ENCODE measurements at places on chromosomes 7 and 10.
A peak's percentile ranks its signal among the peaks of the same experiment; 100 is the strongest.

GRCh38 chr7:6106140-6106904, 75.1 kb downstream of the ANKRD61 start:
- peak; percentile 60 for DNase-seq

DNA sequence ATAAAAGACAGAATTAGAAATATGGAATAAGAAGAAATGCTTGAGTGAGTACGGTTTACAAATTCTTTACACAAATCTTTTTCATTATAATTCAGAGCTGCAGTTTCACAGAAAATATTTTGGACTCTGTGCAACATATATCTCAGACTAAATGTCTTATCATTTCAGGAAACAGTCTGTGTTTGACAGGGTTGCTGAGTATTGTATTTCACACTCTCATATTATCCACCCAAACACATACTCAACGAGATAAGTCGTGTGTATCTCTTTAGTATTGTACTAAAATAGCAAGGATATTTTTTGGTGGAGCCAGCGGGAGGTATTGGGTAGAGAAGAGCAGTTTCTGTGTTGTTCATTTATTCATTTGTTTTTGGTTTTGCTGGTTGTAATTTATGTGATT, 39.0 kb upstream of the SLC39A12 start:
- DNase-seq: peak; percentile 66

DNA sequence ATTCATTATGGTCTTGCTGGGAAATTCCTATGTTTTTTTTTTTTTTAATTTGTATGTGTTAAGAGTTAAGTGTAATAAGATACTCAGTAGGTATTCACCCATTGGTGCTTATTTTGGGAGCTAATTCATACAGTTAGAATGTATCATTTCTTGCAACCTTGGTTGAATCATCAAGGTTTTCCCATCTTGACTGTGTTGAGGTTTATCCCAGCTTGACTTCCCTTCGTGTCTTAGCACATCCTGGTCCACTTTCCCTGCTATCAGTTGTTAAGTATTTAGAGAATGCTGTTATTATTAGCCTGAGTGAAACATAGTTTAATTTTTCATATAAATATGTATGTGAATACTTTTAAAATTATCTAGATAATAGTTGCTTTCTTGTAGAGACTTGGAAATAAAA, 20.8 kb downstream of the RALA start:
- DNase-seq: peak; percentile 72

DNA sequence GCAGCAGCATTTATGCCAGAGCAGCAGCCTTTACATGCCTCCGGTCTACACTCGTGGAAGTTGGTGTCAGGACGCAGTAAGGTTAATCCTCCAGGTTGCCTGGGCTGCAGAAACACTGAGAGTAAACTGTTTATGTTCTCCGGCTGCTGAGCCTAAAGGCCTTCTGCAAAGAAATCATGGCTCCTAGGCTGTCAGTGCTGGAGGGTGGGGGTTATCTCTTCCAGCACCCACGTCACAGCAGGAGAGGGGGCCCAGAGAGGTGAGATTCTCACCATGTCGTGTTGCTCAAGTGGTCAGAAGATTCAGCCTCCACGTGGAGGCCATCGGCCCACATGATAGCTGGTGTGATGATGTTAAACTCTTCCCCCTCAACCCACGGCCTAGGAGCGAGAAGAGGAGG, 41.2 kb downstream of the COL13A1 start:
- no peak for DNase-seq

- DNase-seq: no peak
These were observed 56.0 kb upstream of the ST8SIA6 start for GRCh38 chr10:17510242-17510908.

DNA sequence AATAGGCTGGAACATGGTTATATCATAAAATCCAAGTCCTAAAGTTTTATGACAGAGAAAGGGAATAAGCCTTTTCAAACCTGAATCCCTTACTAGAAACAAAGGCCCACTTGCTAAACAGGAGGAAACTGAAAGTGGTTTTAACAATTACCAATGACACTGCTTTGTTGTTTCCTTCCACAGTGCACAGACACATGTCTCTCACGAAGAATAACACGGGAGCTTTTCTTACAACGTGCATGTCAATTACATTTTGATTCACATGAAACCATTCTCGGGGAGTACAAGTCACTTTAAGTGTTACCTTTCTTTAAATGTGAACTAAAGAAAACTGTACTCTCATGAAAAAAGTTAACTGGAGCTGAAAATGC, 1.4 kb downstream of the MRPS33 start:
- no peak for DNase-seq

- no peak for DNase-seq
These were observed 241.5 kb downstream of the AUTS2 start for GRCh38 chr7:69839782-69840181.

- no peak for DNase-seq
These were observed 28.6 kb downstream of the HECW1 start for GRCh38 chr7:43141091-43141490.

- DNase-seq: peak; percentile 46
These were observed 55.9 kb downstream of the FAM241B start for GRCh38 chr10:69685802-69686585.

GRCh38 chr10:43393606-43394360, 15.2 kb downstream of the HNRNPF start:
- DNase-seq: no peak

DNA sequence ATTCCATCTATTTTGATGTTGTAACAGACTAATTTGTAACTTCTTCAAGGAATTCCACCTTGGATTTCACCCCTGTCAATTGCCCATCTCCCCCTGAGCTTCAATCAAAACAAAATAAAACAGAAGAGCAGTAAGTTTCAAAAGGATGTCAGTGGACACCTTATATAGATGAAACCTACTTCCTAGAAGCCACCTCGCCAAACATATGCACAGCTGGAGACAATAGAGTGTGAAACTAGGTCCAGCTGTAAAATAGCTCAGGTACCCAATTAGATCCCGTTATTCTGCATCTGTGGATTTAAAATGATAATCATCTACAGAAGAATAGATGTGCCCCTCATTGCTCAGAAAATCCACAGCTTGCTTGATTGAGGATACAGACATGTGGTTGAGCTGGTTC, 598.6 kb downstream of the SH2D4B start:
- DNase-seq: no peak

GRCh38 chr7:136133551-136133950, 156.4 kb upstream of the MTPN start:
- DNase-seq: peak; percentile 24

- DNase-seq: peak; percentile 15
These were observed 31.3 kb upstream of the CXCL12 start for GRCh38 chr10:44416021-44416771.

GRCh38 chr7:122846591-122846990, 39.7 kb downstream of the CADPS2 start:
- DNase-seq: no peak

- DNase-seq: no peak
These were observed 72.7 kb upstream of the SEC61G start for GRCh38 chr7:54831644-54832095.

DNA sequence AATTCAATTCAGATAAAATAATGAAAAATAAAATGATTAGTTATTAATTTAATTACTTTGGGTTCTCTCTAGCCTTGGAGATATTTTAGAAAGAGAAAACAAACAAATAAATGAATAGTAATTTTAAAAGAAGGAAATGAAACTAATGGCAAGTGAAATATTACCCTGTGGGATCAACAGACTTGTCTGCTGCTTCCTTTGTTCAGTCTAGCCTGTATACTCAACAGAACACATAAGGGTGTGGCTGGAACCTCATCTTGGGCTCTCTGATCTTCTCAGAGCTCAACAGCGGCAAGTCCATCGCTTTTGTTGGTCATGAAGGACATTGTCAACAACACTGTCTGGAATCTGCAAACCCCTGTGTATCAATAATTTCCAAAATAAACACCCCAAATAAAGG, 904.9 kb downstream of the IPMK start:
- DNase-seq: no peak

- DNase-seq: no peak
These were observed 78.7 kb downstream of the ADARB2 start for GRCh38 chr10:1658658-1659057.

DNA sequence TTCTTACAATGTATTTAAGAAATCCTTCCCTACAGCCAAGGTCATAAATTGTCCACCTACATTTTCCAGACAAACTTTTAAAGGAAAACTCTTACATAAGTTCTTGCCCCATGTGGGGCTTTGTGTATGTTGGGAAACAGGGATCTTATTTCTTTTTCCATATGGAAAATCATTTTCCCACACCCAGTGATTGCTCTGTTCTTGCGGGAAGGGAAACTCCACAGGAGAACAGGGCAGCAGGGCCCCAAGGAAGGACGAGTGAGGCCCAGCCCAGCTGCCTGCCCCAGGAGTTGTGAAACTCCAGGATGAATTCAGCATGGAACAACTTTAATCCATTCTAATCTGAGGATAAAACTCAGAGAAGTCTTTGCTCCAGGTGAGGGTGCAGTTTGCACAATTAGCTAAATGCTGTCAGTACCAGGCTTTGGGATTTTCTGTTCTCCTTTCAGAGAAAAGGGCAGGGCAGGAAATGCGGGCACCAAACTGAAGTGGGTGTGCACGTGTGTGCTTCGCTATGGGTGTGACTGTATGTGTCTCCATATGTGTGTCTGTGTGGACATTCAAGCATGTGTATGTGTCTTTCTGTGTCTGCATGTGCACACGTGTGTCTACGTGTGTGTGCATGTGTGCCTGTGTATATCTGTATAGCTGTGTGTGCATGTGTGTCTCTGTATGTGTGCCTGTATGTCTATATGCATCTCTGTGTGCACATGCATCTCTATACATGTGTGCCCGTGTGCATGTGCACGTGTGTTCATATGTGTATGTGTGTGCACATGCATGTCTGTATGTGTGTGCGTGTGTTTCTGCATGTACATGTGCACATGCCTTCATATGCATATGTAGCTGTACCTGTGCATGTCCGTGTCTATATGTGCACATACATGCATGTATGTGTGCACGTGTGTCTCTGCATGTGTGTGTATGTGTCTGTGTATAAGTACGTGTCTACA, 102.0 kb upstream of the FAM20C start:
- DNase-seq: peak; percentile 82

GRCh38 chr10:129085811-129086210, 381.2 kb upstream of the MGMT start:
- DNase-seq: peak; percentile 63

DNA sequence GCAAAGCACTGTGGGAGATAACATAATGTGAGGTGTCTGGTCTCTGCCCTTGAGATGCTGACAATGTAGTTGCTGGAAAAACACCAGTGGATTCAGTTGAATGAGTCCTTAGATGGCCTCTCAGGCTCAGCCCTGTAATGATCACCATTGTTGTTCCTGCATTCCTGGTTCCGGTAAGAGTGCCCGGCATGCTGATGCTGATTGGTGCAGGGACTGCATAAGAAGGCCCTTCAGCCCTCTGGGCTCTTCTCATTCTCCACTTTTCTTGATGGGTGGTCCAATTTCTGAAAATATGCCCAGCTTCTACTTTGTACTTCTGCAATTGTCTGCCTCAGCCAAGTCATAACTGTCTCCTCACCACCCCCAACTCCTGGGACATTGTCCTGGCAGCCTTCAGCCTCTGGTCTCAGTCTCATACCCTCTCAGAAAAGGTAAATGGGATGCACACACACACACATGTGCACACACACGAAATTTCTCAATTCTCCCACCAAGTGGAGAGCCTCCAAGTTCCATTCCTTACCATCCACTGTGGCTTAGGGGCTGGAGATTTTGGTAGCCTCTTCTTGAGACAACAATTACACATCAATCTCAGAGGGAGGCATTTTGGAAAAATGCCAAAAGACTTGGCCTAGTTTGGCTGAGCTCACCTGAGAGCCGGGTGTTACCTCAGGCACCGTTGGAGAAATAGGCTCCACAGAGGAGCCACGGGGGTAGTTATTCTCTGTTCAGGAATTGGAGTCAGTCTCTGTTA, 314.9 kb downstream of the RPS24 start:
- DNase-seq: no peak

DNA sequence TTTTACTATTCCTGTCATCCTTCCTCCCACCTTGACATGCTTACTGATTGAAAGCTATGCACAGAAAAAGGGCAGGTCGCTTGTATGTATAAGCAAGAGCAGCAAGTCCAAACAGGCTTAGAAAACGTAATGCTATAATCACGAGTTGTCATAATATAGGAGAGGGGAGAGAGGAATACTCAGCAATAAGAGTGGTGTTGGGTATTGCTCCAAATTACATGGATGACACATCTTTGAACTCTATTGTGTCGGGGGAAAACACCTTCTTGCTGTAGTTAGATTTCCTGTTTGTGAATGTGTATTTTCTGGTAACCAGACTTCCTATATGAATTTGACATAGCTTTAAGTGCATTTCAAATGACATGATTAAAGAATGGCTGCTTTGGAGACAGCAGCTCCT, 7.5 kb downstream of the MET start:
- DNase-seq: no peak

GRCh38 chr7:137998250-137998649, 3.6 kb downstream of the CREB3L2 start:
- peak; percentile 14 for DNase-seq

GRCh38 chr10:43084812-43085211, 7.9 kb downstream of the RET start:
- no peak for DNase-seq

DNA sequence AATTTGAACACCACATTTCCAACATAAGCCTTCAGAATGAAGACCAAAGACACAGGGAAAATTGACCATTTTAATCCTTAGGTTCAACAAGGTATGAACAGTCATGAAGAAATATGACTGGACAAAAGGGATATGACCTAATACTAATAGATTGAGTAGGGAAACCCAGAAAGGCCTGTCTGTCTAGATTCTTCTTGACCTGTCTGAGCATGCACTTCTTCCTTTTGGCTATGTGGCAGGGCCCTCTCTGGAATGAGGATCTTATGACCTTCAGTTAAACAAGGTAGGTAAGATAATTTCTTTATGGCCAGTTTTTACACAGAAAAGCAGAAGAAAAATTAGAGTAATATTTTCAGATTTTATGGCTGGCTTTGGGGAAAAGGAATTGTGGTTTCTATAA, 3.0 kb upstream of the PHYHIPL start:
- no peak for DNase-seq

DNA sequence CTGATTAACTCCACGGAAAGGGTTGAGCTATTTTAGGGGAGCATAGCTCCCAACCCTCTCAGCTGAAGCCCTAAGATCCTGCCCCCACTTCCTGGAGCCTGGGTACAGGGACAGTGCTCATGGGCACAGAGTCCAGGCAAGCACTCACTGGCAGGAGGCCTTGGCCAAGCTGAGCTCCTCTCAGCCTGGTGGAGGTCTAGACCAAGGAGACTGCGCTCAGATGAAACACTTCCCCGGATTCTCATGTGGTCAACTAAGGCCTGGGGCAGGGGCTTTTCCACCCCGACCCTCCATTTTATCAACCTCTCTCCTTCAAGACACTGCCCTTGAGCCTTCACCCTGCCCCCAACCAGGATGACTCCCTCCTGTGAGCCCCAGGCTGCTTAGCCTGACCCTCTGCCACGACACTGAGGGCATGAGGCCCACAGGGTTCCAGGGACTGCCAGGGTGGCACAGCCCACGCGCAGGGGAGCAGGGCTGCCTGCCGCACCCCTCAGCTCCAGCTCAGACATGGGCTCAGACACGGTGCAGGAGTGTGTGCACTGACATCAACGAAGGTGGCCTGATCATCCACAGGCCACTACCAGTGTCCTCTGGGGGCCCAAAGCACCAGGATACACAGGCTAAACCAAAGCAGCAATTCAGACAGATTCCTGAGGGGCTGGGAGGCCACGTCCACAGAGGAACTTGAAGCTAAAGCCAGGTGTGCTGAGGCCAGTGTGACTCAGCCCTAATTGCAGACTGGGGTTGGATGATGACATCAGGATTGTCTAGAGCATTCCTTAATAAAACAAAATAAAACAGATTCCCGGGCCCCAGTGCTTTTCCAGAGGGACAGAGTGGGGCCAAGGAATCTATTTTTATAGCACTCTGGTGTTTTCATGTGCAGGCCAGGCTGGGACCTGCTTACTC, 18.8 kb downstream of the CHAT start:
- no peak for DNase-seq
